ENCODE measurements at places on chromosomes 7 and 10.

DNA sequence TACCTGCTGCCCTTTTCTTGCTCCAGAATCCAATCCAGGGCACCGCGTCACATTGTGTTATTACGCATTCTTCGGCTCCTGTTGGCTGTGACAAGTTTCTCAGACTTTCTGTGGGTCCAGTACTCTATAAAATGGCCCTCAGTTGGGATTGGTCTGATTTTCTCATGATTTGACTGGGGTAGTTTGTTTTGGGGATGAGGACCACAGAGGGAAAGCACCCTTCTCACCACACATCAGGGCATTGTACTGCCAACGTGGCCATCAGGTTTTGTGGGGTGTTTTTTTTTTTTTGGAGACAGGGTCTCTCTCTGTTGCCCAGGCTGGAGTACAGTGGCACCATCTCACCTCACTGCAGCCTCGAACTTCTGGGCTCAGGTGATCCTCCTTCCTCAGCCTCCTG is 17.0 kb upstream of the ORAI2 start:
- DNase-seq = no peak

DNA sequence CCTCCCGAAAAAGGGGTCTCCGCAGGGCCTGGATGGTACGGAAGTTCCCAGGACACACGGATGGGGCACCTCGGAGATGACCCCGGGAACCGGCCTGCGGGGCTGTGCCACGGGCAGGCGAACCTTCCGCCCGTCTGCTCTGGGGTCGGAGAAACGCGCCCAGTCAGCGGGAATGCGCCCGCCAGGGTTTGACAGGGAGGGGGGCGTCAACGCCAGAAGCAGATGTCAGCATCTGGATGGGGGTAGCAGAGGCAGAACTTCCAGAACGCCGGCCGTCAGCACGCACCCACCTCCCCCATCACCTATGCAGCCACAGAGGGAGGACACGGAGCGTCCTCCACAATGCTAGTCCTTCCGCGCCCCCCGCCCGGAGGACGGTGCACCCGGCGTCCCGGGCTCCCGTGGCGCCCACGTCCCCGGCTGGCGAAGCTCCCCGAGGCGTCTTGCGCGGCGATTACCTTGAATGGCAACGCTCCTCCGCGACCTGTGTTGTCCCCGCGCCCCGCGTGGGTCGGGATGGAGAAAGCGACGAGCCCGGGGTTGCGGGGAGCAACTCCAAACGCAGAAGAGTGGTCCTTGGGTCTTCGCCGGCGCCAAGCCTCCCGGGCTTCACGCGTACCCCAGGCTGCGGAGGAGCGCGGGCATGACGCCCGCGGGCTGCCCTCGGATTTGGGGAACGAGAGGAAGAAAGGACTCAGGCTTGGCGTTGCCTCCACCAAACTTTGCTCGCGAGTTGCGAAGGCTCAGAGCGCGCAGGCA is 561 bp downstream of the FGFR2 start:
- no peak for DNase-seq

GRCh38 chr7:80635998-80636397 is 2.4 kb upstream of the CD36 start:
- DNase-seq = no peak

DNA sequence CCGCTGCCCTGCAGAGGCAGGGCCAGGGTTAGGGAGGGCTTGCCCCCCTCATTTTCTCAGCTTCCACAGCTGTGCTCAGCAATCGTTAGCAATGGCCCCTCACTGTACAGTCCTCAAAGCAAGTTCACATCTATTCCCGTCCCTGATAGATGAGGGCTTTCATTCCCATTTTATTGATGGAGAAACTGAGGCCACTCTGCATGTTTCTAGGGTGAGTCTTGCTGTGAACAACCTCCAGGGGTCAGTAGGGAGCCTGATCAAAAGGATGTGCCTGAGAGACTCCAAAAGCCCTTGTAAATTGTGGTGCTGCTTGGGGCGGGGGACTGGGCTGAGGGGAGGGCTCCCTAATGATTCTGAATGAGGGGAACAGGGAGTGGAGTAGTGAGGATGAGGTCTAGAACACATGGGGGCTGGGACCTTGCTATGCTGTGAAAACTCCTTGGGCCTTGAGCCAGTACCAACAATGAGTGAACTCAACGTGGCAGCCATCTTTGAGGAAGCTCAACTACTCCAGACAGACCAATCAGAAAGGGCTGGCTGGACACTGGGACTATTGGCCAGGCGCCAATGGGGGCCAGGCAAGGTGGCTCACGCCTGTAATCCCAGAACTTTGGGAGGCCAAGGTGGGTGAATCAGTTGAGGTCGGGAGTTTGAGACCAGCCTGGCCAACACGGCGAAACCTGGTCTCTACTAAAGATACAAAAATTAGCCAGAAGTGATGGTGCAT is 6.7 kb upstream of the GRIFIN start:
- no peak for DNase-seq
